ENCODE measurements at places on chromosomes 2 and 18.

DNA sequence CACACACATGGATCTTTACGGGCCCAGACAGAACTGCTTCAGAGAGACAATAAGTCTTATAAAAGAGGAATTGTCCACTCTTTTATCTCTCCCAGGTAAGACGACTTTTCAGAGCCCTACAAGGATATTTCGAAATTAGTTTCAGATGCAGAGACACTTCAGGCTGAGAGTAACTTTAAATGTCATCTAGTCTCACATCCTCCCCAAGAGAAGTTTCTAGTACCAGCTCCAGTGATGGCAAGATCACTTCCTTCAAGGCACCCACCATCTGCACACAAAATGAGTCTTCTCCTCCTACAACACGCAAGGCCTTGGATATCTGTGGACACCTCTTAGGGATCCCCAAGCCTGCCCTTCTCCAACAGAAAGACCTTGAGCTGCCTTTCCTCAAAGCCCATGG is 39.0 kb upstream of the KLHL29 start:
- DNase-seq: no peak

DNA sequence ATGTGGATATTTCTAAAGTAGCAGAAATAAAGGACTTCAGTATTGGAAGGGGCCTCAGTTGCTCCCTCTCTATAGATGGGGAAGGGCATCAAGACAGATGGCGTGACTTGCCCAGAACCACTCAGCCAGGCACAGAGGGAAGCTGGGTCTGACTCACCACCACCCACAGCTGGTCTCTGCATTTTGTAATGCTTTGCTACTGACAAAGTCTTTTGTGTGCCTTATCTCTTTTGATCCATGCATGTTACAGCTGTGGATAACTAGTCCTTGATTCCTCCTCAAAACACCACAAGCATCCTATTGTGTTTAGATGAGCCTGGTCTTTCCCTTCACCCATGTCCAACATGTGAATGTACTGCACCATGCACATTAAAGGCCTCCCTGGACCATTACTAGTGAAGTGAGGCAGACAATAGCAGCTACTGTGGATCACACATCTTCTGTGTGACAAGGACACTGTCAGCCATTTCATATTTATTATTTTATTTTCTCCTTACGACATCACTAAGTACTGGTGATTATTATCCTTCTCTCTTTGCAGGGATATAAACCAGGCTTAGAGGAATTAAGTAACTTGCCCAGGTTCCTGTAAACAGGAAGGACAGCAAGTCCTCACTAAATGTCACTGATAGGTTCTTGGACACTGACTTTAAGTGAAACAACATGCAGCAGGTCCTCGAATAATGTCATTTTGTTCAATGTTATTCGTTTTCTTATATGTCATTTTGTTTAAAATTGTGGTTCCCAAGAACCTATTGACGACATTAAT is 29.6 kb upstream of the IL37 start:
- DNase-seq: peak; percentile 94

GRCh38 chr2:182540252-182540651 is 113.4 kb upstream of the PDE1A start:
- DNase-seq: no peak

- DNase-seq: no peak
These were observed 242.1 kb upstream of the RGPD4 start for GRCh38 chr2:107584577-107584976.

DNA sequence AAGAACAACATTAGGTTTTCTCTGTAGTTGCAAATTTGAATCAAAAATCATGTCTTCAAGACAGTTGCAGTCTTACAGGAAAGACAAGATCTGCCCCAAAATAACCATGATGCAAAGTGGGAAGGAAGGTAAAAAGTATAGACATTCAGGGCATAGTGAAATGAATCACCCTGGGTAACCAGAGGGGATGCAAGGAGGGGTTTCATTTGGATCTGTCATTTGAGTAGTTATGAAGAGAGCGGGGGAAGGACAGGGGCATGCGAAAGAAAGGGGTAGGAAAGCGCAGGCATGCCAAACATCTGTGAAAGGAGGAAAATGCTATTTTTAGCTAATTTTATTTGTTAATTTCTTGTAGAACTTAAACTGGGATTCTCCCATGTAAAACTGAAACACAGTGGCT is 219.1 kb upstream of the BOD1L2 start:
- DNase-seq: no peak

DNA sequence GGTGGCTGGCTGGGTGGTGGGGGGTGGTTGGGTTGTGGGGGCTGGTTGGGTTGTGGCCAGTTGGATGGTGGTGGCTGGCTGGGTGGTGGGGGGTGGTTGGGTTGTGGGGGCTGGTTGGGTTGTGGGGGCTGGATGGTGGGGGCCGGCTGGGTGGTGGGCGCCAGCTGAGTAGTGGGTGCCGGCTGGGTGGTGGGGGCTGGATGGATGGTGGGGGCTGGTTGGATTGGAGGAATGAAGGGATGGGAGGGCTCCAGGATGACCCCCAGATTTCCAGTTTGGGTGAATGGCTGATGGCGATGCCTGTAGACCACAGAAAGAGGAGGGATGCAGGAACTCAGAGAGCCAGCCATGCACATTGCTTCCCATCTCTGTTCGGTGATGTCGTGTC is 26.8 kb upstream of the GPR17 start:
- no peak for DNase-seq

GRCh38 chr2:100137866-100138570 is 4.4 kb downstream of the AFF3 start:
- no peak for DNase-seq

- no peak for DNase-seq
These were observed 25.0 kb upstream of the CXXC1 start for GRCh38 chr18:50312296-50313030.

DNA sequence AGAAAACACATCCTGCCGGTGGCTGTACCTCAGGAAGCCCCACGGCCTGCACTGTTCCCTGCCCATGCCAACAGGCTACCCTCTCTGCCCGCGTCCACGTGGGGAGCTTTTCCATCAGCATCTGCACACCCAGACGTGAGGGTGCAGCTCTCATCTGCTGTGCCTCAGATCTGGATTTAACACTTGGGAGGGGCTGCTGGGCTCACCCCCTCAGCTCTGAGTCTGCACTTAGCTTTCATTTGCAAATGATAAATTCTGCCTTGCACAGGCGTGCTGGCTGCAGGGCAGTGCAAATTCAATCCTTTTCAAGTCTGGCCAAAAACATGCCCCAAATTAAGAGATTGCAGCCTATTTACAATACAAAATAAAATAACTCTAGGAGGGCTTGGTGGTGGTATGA is 245.7 kb downstream of the TWIST2 start:
- no peak for DNase-seq

DNA sequence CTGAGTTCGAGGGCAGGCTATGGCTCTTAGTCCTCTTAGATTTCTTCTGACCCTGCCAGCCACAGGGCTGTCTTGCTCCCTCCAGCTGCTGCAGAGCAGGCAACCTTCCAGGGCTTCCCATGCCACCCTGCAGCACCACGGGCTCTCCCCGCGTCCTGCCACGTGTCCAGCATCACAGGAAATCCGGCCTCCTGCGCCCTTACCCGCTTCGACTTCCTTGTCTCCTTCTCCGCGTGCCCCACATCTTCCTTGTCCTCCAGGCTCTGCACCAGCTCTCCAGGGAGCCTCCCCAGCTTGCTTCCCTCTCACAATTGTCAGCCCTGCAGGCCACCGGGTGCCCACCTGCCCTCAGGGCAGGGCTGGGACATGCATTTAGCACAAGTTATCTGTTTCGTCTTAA is 253.5 kb downstream of the DCDC2C start:
- DNase-seq: no peak

GRCh38 chr2:37020212-37020886 is 54.0 kb upstream of the STRN start:
- peak; percentile 46 for DNase-seq

- DNase-seq: no peak
These were observed 105.8 kb downstream of the SPP2 start for GRCh38 chr2:234156326-234156725.

DNA sequence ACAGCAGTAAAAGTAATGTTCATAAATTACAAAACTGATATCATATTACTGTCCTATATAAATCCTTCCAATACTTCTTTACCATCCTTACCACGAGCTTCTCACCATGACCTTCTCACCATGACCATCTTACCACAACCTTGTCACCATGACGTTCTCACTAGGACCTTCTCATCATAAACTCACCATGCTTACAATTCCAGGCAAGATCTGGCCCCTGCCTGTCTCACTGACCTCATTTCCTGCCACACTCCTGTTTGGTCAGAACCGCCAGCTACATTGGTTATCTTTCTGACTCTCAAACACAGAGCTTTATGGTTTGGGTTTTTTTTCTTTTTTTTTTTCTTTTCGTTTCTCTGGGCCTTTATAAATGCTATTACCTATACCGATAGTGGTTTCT is 827.6 kb downstream of the RNF144A start:
- no peak for DNase-seq

GRCh38 chr2:98027538-98027937 is 31.8 kb upstream of the TMEM131 start:
- no peak for DNase-seq

GRCh38 chr2:30259827-30260679 is 28.7 kb downstream of the LBH start:
- no peak for DNase-seq

GRCh38 chr2:109343460-109343859 is 214.5 kb downstream of the SH3RF3 start:
- no peak for DNase-seq

DNA sequence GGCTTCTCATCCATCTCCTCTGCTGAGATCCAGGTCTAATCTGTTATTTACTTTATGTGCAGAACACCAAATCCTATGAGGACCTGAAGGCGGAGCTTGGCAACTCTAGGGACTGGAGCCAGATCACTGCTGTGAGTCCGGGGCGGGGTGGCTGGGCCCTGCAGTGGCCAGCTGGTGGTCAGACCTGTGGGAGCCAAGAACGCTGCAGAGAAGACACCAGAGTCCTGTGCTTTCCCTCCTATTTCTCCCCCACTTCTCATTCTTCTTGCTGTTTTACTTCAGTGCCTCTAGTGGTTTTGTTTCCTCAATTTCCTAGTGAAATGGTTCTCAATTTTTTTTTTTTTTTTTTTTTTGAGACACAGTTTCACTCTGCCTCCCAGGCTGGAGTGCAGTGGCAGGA is 19.7 kb downstream of the VIL1 start:
- DNase-seq: no peak

- DNase-seq: no peak
These were observed 1.5 kb downstream of the ACKR3 start for GRCh38 chr2:236571145-236571544.

- no peak for DNase-seq
These were observed 190.3 kb downstream of the RBM43 start for GRCh38 chr2:151071382-151071781.

- DNase-seq: no peak
These were observed 1170.4 kb upstream of the ZEB2 start for GRCh38 chr2:145690183-145690778.

- no peak for DNase-seq
These were observed 270.0 kb upstream of the FN1 start for GRCh38 chr2:215705771-215706361.

DNA sequence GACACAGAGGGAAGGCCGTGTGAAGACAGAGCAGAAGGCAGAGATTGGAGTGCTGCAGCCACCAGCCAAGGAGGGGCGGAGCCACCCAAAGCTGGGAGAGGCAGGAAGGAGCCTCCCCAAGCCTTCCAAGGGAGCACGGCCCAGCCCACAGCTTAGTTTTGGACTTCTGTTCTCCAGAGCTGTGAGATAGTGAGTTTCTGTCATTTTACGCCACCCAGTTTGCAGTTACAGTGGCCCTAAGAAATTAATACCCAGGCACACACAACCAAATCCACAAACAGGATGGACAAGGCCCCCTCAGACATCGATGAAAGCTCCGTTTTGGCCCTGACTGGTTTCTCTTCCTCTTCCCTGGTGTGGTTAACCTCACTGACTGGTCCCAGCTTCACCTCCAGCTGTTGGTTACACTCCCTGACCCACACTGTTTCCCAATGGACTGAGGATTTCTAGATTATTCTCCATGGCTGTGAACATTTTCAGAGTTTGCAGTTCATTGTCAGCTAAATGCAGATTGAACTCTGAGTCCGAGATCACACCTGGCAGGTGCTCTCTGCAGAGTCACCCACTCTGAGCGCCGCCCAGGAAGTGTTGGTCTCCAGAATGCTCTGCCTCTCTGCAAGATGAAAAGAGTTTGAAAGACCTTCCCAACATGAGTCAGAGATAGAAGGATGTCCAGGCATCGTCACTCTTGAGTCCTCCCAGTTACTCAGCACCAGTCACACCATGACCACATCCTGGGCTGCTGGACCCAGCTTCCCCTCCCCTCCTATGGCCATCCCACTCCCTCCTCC is 100.2 kb downstream of the TWIST2 start:
- DNase-seq: no peak

GRCh38 chr2:118670838-118671237 is 176.6 kb downstream of the EN1 start:
- no peak for DNase-seq

- no peak for DNase-seq
These were observed 681 bp upstream of the ROCK2 start for GRCh38 chr2:11344956-11345677.

GRCh38 chr18:12334863-12335262 is 26.8 kb downstream of the TUBB6 start:
- DNase-seq: no peak

GRCh38 chr18:23240609-23240930 is 105.3 kb downstream of the CABLES1 start:
- no peak for DNase-seq

DNA sequence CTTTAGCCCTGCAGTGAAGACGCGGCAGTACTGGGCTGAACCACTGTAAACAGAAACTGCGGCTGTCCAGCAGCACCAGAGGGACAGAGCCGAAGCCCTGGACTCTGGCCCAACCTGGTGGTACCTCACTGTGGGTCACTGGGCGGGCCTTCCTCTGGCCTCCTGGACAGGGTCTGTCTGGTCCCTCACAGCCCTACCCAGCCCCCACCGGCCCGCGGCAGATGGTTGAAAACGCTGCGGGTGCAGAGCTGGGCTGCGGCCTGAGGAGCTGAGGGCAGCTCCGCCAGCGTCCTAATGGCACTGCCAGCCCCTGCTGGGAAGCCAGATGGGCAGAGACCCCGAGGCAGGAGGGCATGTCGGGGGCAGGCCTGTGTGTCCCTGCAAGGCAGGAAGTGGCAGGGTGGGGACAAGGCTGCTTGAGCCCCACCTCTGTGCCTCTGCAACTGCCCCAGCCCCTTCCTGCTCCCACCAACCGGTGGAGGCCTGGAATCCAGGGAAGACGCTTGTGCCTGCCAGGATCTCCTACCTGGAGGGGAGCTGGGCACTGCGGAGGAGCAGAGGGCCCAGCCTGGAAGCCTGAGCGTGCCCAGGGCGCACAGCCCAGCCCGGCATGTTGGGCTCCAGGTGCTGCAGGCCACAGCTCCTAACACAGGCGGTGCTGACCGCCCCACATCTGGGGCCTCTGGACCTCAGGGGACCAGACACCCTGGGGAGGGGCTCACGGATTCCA is 36.3 kb downstream of the HS6ST1 start:
- DNase-seq: no peak

GRCh38 chr18:75696391-75696790 is 268.9 kb upstream of the SMIM21 start:
- DNase-seq: no peak

GRCh38 chr2:7692657-7693161 is 775.5 kb downstream of the RNF144A start:
- no peak for DNase-seq

Data from HS-27A (cell line).